Hematopoietic multipotent progenitor cell treated with erythropoietin and hydrocortisone succinate and interleukin-3 and kit ligand, for 17 days (in vitro differentiated cells): ENCODE measurements at places on chromosomes 6 and 20.

DNA sequence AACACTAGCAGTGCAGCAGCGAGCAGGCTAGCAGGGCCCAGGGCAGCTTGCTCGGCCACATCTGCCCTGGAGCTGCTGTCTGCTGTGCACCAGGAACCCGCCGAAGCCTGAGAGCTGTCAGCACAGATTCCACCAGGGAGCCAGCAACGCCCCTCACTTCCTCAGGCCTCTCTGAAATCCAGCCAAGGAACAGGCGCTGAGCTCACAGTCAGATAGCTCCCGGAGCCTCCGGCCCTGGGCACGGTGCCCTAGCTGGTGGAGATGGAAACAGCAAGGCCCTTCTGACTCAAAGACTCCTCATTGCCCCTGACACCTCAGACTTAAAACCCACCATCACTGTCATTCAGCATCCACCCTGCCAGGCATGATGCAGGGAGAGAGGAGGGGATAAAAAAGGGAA is 839.4 kb downstream of the MAFB start:
- DNase-seq = no peak

- no peak for DNase-seq
Measured at GRCh38 chr6:113362301-113363047, 494.7 kb upstream of the MARCKS start.

DNA sequence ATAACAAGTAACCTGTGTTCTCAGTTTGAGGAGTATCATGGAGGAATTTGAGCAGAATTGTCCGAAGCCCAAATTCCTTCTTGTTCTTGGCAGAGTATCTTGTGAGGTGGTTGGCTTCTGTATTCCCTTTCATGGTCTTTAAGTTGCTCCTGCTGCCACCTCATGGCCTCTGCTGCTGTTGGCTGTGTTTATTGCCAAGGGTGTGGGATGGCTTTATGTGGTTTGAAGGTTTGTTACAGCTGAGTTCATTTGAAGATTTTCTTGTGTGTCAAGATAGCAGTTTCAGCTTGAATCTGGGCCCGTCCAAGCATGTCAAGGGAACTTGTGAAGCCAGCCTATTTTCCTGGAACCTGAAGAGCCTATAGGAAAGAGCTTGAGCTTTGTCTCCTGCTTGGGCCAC is 20.2 kb upstream of the TTK start:
- no peak for DNase-seq

- no peak for DNase-seq
Measured at GRCh38 chr20:59925899-59926298, 7.5 kb downstream of the SYCP2 start.

DNA sequence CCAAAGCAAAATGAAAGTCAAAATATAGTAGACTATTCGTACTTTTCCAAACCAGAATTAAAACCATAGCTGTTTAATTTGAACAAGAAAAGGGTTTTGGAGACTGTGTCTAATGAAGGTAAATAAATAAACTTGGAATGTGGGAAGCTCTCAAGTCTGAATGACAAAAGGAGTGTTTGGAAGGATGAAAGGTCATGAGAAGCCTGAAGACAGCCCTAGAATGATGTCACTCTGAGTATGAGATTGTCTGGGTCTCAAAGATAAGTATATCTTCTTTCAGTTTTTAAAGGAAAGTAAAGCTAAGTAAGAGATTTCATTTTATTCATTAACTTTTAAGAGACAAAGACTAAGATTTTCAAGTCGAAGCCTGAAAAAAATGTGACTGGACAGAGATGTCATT is 72.9 kb downstream of the RFX6 start:
- no peak for DNase-seq

DNA sequence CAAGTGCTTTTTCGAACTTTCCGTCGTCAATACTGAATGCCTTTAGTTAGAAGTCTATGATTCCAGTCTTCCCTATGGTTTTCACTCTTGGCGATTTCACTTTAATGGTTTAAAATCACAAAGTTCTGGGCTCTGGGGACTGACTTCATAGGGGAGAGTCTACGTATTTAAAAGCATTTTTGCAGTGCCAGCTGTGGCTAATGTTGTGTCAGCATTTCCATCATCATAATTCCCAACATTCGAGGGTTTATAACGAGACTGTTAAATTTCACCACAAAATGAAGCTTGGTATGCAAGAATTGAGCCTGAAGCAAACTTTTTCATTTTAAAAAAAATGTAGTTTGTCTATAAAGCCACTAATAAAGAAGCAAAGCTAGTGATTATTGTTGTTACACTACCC is 242.7 kb downstream of the SOX4 start:
- DNase-seq = no peak
